ENCODE measurements at places on chromosomes 13 and 19.

DNA sequence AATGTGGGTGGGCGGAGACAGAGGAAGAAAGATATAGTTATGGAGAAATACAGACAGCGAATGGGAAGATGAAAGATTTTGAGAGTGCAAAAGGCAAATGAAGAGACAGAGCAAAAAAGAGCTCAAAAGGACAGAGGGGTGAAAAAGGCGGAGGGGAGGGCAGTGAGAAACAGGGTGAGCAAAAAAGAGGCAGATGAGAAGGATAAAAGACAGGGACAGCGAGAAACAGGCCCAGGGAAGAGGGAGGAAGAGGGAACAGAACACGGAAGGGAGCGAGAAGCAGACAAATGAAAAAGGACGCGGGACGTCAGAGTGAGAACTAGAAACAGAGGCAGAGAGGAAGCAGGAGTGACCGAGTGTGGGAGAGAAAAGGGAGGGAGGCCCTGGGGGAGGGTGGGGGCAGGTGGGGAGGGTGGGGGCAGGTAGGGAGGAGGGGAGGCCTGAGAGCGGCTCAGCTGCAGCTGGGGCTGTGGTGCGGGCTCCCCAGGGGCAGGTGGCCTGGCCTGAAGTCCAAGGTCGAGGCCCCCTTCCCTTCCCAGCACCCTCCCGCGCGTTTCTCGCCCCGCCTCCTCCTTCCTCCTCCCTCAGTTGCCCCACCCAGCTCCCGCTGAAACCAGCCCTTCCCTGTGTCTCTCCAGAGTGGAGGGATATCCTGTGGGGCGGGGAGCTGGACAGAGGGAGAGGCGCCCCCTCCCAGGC is 2.9 kb downstream of the KLK1 start:
- DNase-seq = no peak

DNA sequence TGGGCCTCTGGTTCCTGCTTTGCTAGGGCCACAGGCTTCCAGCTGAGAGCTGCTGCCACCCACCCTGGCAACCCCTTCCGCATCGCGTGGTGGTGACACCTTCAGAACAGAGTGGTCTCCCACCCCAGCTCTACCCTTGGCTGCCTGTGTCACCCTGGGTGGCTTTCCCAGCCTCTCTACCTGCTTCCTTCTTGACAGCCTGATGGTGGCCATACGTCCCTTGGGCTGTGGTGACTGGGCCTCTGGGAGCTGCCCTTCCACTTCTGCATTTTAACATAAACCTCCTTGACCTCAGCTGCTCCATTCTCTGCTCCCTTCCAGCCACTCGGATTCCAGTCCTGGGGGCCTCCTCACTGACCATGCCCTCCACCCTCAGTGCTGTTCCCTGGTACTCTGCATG is 17.0 kb downstream of the PAK4 start:
- DNase-seq = no peak

DNA sequence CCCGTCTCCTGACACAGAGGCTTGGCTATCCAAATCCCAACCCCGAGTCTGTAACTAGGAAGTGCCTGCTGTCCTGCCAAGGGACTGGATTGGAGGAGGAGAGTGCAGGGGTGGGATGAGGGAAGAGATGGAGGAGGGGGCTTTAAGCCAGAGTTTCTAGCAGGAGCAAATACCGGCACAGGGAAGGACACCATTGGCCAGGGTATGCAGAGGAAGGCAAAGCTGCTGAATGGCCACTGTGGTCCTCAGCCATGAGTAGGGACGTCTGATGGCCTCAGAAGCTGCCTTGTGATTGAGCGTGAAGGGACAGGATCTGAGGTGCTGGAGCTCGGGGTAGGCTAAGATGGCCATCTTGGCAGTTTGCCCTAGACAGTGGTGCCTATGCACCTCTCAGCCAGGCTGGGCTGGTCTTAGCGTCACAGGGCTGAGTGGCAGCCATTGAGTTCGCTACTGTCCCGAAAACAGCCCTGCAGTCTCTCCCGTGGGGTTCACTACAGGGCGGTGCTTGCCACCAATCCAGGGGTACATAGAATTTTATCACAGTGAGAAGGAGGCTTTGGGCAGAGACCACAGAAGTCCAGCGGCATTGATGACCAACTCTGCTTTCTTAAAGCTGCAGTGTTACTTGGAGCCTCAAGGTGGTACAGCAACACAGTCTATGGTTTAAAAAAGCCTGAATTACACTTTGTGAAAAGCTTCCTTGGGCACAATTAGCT is 61.8 kb downstream of the AKAP11 start:
- peak; percentile 34 for DNase-seq

DNA sequence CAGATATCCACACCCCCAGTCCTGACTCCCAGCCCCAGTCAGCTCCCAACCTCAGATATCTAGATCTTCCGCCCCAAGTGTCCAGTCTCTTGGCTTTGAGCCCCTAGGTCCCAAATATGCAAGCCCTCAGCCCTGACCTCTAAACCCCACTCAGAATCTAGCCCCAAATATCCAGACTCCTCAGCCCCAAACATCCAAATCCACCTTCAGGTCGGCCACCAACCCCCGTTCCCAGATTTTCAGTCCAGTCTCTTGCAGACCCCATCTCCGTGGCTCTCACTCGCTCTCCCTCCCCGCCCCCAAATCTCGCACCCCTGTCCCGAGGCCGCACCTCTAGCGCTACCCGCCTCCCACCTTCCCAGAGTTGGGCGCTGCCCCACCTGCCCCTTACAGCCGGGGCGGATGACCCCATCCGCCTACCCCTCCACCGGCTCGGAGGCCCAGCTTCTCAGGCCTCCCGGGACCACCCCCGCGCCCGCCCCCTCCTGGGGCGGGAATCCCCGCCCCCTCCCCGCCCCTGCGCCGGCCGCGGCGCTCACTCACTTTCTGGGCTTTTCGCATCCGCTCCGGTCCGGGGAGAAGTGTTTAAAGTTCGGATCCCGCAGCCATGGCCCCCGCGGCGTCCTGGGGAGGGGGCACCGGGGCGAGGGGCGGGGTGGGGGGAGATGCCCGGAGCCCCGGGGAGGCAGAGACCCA is 604 bp downstream of the ERFL start:
- no peak for DNase-seq

- no peak for DNase-seq
Observed at GRCh38 chr19:19261350-19262189, 11.5 kb downstream of the TM6SF2 start.

GRCh38 chr13:91661692-91662490 is 263.5 kb downstream of the GPC5 start:
- DNase-seq = no peak

DNA sequence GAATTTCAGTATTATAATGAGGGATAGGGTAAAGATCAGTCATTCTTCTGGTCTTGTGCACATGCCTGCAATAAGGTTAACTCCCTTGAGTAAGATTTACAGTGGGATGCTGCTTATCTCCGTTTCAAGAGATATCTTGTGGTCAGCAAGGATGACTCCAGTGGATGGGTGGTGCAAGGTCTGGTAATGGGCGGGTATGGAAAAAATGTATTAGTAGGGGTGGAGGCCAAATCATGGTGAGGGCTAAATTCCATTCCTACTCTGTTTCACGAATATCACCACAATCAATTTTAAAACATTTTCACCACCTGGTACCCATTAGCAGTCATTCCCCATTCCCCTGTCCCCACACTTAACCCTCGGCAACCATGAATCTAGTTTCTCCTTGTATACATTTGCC is 40.6 kb downstream of the CCDC122 start:
- DNase-seq = peak; percentile 79

DNA sequence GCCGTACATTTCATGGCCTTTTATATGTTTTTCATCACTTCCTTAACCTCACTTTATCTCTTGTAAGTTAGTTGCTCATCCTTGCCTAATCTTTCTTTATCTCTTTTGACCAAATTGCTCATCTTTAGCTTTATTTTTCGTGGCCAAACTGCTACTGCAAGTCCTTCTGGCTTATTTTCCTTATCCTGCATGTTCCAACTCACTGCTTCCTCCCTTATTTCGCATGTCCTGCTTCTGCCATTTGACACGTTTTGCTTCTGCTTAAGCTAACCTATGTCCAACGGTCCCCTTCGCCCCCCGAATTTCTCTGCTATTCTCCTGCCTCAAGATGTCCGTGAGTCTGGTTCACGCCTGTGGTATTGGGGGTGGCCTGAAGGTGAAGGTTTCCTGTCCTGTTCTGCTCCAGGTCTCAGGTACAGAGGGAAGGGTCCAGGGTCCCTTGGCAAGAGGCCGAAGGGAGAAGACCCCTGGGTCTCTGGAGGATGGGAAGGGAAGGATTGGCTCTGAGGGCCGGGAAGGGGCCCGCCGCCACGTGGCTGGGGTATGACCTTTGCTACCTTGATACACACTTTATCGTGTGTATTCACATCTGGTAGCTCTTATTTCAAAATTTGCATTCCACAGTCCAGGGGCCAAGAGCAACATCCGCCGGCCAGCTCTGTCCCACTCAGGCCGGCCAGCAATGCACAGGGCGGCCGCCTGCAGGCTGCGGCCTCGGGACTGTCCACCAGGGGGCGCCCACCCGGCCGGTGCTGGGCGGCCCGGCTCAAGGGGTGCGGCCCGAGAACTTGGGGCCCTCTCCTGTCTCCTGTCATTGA is 2.9 kb upstream of the C19orf85 start:
- DNase-seq = peak; percentile 54

DNA sequence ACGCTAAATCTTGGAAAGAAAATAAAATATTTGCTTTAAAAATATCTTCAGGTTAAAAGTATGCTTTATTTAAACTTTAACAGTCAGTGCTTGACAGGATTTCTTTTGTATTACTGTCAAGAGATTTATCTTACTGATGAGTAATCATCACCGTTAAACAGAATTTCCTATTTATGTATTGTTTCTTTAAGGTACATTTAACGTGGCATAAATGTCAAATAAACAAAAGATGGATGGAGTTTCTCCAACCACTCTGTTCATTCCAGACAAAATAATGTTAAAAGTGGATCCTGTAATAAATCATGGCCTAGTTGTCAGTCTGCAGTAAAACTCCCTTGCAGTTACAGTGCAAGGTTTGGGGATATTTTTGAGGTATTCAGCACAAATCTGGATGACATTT is 298.3 kb downstream of the DIAPH3 start:
- DNase-seq = no peak

DNA sequence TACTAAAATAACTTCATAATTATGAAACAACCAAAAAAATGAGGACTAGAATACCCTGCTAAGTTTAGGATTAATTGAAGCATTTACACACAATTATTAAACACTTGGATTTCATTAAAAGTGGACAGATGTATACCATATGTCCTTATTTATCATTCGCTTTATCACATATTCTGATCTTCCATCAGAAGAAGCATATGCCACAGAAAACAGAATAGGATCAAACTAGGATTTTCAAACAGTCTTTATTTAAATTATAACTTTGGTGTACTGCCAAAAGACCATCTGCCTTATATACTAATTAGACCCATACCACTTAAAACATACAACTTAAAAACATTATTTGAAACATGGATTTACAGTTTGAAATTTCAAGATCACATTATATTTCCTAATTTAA is 727.1 kb upstream of the KLHL1 start:
- no peak for DNase-seq

GRCh38 chr19:35559281-35559659 is 4.2 kb downstream of the ATP4A start:
- DNase-seq = no peak

DNA sequence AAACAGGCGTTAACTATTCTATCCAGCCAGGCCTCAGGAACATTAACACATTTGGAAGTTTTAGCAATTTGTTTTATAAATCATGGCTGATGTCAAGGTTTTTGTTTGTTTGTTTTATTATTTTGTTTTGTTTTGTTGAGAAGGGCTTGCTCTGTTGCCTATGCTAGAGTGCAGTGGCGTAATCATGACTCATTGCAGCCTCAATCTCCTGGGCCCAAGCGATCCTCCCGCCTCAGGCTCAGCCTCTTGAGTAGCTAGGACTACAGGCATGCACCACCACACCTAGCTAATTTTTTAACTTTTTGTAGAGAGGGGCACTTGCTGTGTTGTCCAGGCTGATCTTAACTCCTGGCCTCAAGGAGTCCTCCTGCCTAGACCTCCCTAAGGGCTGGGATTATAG is 28.3 kb downstream of the NUP58 start:
- peak; percentile 8 for DNase-seq

DNA sequence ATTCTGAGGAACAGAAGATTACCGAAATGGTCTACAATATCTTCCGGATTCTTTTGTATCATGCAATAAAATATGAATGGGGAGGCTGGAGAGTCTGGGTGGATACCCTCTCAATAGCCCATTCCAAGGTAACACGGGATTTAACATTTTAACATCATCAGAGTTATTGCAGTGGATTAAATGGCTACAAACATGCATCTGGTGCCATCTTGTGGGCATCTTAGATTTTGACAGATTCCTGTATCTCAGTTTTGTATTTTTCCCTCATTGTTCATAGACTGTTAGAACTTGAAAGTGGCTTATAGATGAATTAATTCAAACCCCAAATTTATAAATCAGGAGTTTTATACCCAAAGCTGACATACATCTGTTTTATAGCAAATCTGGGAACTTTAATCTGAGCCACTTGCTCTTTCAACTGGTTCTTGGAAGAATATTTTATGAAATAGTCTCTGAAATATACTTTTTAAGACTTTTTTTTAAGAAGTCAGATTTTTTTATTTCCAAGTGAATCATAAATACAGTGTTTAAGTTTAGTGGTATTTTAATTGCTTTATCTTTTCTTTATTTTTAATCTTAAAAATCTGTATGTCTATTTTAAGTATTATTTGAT is 215.2 kb downstream of the NBEA start:
- peak; percentile 60 for DNase-seq

DNA sequence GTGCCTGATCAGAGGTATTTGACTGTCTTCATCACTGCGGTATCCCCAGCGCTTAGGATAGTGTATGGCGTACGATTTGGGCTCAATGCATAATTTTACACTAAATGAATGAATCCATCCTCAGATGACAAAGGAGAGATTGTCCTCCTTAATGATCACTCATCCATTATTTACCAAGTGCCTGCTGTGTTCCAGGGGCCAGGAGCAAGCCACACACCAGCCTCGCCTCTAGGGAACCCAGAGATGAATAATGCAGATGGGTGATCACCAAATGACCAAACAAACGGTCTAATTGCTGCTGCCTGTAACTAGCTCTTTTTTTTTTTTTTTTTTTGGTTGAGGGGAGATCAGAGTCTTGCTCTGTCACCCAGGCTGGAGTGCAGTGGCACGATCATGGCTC is 5.9 kb upstream of the GPR32 start:
- no peak for DNase-seq

- DNase-seq = no peak
Observed at GRCh38 chr13:112900226-112900600, 68.8 kb upstream of the MCF2L start.

DNA sequence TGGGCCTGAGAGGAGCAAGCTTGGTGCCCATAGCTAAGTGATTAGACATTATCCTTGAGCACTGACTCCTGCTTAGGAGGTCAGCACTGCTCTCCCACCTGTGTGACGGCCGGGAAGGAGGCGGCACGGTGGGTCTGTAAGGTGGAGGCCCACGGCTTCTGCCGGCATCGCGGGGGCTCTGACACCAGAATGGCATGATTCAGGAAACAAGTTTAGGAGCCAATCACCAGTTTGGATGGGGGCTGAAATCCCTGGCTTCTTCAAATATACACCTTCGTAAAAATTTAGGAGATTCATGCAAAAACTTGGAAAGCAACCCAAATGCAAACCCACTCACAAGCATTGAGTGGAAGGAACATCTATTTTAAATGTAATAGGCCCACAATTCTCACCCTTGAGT is 307.3 kb upstream of the TSHZ3 start:
- DNase-seq = no peak

Measured in fibroblast of skin of scalp (primary cell).